ENCODE measurements at places on chromosomes 16 and 17. TPM values are rescaled to one million over a fixed set of nuclear protein-coding genes. Genes with fewer than 3 reads are reported as not detected.

The MARVELD3 gene
- total RNA-seq, result not detected

The KCNH4 gene
- not detected for total RNA-seq

The ACD gene
- 38.8 TPM for total RNA-seq

The NPIPB6 gene
- total RNA-seq, result 0.71 TPM

The RDM1 gene
- total RNA-seq, result 0.58 TPM

The RPH3AL gene
- total RNA-seq, result 5.3 TPM

The CTRB1 gene
- total RNA-seq, result not detected

The TBX21 gene
- total RNA-seq, result not detected

The CCDC40 gene
- total RNA-seq, result 0.29 TPM

The TBC1D3H gene
- total RNA-seq, result not detected

The FAM171A2 gene
- 2.1 TPM for total RNA-seq

The ZNRF1 gene
- 24.2 TPM for total RNA-seq

The GDPD1 gene
- total RNA-seq, result 3.0 TPM

The DHRS13 gene
- 3.7 TPM for total RNA-seq

The CBX2 gene
- 2.3 TPM for total RNA-seq

The USP43 gene
- 0.71 TPM for total RNA-seq

The PIK3R6 gene
- total RNA-seq, result not detected

The ZNF423 gene
- total RNA-seq, result 0.18 TPM

The APOH gene
- not detected for total RNA-seq

The TEKT3 gene
- total RNA-seq, result not detected

The CCL7 gene
- total RNA-seq, result 5.3 TPM

The INCA1 gene
- under 0.01 TPM for total RNA-seq

The ABCA6 gene
- total RNA-seq, result 14.2 TPM

The SHISA6 gene
- not detected for total RNA-seq

The KRTAP4-4 gene
- not detected for total RNA-seq

The KRT32 gene
- total RNA-seq, result 0.18 TPM

The ITGB3 gene
- 4.4 TPM for total RNA-seq

The ABCC11 gene
- not detected for total RNA-seq

The ADAT1 gene
- 31.7 TPM for total RNA-seq

The VASN gene
- total RNA-seq, result 108 TPM

The ZP2 gene
- total RNA-seq, result not detected

The PRMT7 gene
- 79.0 TPM for total RNA-seq

The HOXB6 gene
- total RNA-seq, result 11.0 TPM

The DYNLRB2 gene
- not detected for total RNA-seq

The NPIPA5 gene
- total RNA-seq, result 5.8 TPM

The ENO3 gene
- 3.4 TPM for total RNA-seq

The MT1G gene
- 57.4 TPM for total RNA-seq

The KRTAP3-1 gene
- total RNA-seq, result not detected

The CACNG3 gene
- total RNA-seq, result not detected

The UNC13D gene
- 0.89 TPM for total RNA-seq

The CA4 gene
- total RNA-seq, result not detected

The RBFOX1 gene
- not detected for total RNA-seq

The TBC1D3K gene
- not detected for total RNA-seq

The CDK3 gene
- 1.2 TPM for total RNA-seq
